Activated CD4-positive, alpha-beta T cell treated with anti-CD3 and anti-CD28 coated beads, Interleukin-2, amount 50 U/mL, for 16 hours (primary cell): ENCODE measurements at places on chromosomes 13 and 19.

- no peak for DNase-seq
Observed at GRCh38 chr13:89375839-89376238, 1704.7 kb downstream of the SLITRK5 start.

GRCh38 chr19:49954092-49954829 lies 6.7 kb downstream of the SIGLEC11 start:
- no peak for DNase-seq

DNA sequence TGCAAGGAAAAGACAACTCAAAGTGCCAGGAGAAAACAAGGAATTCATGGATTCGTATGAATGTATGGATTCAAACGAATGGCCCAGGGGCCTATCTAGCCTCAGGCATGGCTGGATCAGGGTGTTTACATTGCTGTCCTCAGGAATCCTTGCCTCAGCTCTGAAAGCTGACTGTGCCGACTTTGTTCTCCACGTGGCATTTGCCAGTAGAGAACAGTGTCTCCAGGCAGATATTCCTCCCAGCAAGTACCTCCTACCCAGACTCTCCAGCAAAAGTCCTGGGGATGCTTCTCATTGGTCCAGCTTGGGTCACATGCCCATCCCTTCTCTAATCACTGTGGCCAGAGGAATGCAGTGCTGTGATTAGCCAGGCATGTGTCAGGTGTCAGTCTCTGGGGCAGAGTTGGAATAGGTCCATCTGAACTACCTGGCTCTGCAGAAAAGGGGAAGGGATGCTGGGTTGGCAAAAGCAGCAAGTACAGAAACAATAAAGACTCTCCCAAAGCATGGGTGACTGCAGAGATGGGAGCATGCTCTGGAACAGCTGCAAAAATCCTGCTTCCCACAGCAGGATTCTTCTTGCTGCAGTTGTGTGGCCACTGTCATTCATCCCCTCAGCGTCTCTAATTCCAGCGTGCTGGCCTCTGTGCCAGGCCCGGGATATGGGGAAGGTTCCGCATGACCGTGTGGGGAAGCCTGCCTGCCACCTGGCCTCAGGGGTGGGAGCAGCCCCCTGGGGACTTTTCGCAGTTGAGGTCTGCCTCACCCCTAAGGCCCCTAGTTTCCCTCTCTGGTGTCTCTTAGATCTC lies 30.0 kb downstream of the CCNE1 start:
- peak; percentile 21 for DNase-seq

DNA sequence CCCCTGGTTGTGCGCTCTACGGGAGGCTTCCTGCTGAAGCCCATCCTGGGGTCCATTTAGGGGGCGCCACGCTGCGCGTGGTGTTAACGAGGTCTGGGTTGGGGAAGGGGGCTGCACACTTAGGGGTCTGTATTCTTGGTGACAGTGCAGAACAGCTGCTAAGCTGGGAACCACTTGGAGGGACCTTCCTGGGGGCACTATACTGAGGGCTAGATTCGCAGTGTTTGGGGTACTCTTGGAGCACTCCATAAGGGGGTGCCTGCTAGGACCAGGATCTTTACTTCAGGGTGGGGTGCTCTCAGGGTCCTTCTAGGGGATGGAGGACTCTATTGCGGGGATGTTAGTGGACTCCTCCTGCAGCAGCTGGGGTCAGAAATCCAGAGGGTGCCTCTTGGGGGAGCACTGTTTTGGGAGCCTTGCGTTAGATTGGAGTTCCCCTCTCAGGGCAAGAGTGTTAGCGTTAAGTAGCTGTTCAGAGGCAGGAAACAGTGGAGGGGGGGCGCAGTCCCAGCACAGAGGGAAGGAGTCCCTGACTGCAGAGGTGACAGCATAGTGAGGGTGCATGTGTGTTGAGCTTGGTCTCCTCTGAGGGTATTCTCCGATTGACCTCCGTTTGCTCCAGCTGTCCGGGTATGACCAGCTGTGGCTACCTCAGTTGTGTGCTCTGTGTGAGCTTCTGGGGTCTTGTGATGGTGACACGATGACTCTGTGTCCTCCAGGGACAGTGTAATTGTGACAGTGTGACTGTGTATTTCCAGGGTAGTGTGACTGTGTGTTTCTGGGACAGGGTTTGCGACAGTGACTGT lies 1.1 kb downstream of the PDE4A start:
- DNase-seq = peak; percentile 41

- no peak for DNase-seq
Observed at GRCh38 chr19:17902701-17903100, 30.1 kb upstream of the CCDC124 start.

DNA sequence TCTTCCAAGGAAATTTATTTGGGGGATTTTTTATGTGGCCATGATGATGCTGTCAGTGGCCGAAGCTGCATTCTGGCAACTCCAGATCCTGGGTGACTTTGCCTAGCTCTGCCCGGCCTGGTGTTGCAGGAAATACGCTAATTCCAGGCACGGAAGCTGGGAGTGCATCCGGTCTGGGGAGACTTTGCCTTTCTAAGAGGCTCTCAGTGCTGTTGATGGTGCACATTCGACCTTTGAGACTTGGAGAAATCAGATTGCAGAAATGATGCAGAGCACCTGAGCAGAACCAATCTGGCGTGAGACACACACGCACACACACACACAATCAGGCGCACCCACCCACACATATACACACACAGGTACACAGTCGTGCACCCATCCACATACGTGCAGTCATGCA lies 5.9 kb upstream of the TMEM255B start:
- DNase-seq = no peak

GRCh38 chr19:8973501-8974091 lies 36.6 kb downstream of the MUC16 start:
- DNase-seq = no peak

GRCh38 chr19:18999016-18999758 lies 34.1 kb downstream of the SUGP2 start:
- DNase-seq = no peak

DNA sequence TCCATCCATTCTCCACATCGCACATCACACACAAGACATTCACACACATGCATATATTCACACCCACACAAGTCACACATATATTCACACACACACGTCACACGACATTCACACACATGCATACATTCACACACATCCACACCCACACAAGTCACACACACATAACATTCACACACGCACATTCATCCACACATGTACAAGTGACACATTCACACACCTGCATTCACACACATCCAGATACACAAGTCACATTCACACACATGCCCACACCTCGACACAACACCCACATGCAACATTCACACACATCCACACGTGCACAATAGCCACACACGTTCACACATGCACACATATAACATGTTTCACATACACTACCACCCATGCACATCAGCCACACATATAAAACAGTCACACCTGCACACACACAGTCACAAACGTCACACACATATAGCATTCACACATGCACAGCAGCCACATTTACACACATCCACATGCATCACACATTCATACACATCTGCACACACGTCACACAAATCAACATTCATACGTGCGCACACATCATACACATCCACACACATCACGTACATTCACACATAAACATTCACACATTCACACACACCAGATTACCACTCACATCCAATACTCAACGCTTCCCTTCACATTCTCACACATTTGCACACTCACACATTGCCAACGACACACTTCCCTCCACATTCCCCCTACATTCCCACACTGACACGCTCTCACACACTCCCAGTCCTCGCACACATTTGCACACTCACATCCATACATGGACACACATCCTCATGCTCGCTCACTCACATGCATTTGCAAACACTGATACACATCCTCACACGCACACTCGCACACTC lies 41.0 kb downstream of the ANKRD10 start:
- no peak for DNase-seq

- DNase-seq = no peak
Observed at GRCh38 chr19:18390065-18390907, 4.3 kb downstream of the GDF15 start.

DNA sequence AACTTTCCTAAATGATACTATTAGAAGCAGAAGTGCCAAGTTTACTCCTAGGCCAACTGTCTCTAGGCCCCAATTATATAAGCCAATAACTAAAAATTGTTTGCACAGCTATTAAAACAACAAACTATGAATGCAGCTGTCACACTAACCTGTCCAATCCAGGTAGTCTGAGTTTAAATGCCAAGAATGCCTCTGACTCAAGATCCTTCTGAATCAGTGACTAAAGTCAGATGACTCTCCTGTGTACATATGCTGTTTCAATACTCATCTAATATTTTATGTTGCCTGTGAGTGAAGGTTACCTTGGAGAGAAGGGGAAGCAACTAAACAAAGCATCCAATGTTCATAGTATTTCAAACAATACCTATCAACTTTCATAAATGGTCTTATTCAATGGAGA lies 257.0 kb downstream of the ENOX1 start:
- no peak for DNase-seq

DNA sequence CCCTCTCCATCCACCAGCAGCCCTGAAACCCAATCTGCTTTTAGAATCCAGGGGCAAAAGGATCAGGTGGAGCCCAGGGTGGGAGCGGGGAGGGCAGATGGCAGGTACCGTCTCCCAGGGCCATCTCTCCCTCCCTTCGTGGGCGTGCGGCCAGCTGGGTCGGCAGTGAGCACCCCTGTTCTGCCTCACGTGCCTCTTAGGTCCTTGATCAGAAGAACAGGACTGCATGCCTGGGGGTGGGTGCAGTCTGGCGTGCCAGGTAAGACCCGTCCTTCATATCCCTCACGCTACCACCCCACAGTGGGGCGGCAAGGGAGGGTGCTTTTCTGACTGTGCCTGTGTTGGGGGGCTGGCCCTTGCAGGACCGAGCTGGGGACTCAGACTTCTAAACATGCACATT lies 2.0 kb downstream of the SLC8A2 start:
- DNase-seq = no peak
